Calu3 (cell line): ENCODE measurements at places on chromosomes 2 and 18. TPM values are rescaled to one million over a fixed set of nuclear protein-coding genes. Genes with fewer than 3 reads are reported as not detected.

The NAT8 gene
- not detected in 2 replicates for total RNA-seq

DNA sequence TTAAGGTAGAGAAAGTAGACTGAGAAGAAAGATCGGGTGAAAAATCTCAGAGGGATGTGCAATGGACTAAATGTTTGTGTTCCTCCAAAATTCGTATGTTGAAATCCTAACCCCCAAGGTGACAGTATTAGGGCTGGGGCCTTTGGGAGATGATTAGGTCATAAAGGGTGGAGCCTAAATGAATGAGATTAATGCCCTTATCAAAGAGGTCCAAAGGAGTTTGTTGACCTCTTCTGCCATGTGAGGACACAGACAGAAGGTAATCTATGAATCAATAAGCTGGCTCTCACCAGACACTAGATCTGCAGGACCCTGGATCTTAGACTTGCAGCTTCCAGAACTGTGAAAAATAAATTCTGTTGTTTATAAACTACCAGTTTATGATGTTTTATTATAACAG, 2.7 kb upstream of the NMI start:
- H3K4me3 ChIP-seq, result no peak overlapping the region
- no peak overlapping the region for H3K27ac ChIP-seq
- H3K36me3 ChIP-seq, result peaks cover 25% of the 10 kb centered on the region
- H3K27me3 ChIP-seq, result no peaks in the 10 kb centered on the region
- DNase-seq, result no peak

The ZNF2 gene
- total RNA-seq, result 3.5 and 4.8 TPM in 2 replicates

DNA sequence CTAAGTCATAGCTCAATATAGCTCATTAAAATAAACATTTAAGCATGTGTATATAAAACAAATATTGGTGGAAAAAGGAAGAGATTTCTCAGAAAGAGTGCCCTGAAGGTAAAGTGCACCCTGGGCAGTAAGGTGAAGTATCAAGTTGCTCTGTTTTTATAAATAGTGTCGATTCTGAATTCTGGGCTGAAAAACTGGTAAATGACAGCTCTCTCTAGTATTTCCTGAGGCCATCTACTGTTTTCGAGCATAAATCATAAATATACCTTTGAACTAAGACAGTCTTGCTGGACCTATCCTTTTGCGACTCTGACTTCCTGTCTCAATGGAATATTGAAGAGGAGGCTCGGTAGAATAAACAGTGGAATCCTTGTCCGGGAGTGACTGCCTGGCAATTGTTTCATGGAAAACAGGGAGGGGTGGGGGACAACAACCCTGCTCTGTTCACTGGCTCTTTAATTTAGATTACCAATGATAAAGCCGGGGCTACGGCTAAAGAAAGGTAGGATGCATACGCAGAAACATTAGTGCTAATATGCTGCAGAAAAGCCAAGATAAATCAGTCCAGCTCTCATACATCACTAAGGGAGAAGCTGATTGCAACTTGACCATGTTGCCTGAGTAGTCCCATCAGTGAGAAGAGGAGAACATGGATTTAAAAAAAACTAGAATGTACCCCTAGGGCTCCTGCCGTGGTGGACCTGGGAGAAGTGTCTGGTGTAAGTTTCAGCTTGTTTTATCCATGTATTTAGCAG, 124.1 kb downstream of the RAPGEF4 start:
- H3K4me1 ChIP-seq, result peaks cover 19% of the 10 kb centered on the region
- DNase-seq, result no peak
- no peaks in the 10 kb centered on the region for H3K36me3 ChIP-seq
- peaks cover 14% of the 10 kb centered on the region for H3K27me3 ChIP-seq
- no peak overlapping the region for H3K4me3 ChIP-seq

The THSD7B gene
- total RNA-seq, result not detected in 2 replicates

The CROCC2 gene
- not detected in 2 replicates for total RNA-seq

GRCh38 chr2:88669482-88670214, 21.8 kb upstream of the RPIA start:
- H3K36me3 ChIP-seq, result no peaks in the 10 kb centered on the region
- H3K27me3 ChIP-seq, result peaks cover 27% of the 10 kb centered on the region
- no peak overlapping the region for H3K4me3 ChIP-seq
- H3K27ac ChIP-seq, result no peak overlapping the region
- DNase-seq, result peak; percentile 54
